Daoy (cell line): ENCODE measurements at places on chromosomes 12 and 14. TPM values are rescaled to one million over a fixed set of nuclear protein-coding genes. Genes with fewer than 3 reads are reported as not detected.

GRCh38 chr12:67826946-67827720, 162.1 kb upstream of the IFNG-AS1 start:
- DNase-seq, result peak; percentile 61

Gene PPP4R4
- total RNA-seq, result 7.1 and 17.6 TPM in 2 replicates

- no peak for DNase-seq
These were observed 132.0 kb upstream of the CCND2 start for GRCh38 chr12:4141348-4142270.

DNA sequence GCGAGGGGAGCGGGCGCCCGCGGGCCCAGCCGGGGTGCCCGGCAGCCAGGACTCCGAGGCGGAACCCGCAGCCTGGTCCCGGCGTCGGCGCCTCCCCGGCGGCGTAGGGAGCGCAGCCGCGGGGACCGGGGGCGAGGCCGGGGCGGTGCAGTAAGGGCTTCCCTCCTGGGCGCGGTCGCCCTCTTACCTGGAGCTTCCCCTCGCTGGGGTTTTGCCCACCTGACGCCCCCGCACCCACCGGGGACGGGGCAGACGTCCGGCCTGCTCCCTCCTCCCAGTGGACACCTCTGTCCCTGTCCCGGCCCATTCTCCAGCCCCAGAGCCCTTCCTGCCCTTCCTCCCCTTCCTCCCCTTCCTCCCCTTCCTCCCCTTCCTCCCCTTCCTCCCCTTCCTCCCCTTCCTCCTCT, 413 bp upstream of the TUBA1C start:
- no peak for DNase-seq

- DNase-seq, result no peak
These were observed 52.4 kb downstream of the DUSP6 start for GRCh38 chr12:89299931-89300330.

Gene USP44
- 0.74 and 0.95 TPM in 2 replicates for total RNA-seq

DNA sequence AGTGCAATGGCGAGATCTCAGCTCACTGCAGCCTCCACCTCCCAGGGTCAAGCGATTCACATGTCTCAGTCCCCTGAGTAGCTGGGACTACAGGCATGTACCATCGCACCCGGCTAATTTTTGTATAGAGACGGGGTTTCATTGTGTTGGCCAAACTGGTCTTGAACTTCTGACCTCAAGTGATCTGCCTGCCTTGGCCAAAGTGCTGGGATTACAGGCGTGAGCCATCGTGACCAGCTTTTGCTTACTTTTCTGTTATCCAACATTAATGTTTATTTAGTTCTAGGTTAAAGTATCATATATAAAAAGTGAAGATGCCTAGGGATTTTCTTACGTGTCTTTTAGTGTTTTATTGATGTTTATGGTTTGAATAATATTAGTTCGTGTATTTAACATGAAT, 28.9 kb upstream of the CCT2 start:
- no peak for DNase-seq

Gene ACVR1B
- total RNA-seq, result 6.3 and 11.5 TPM in 2 replicates
